ENCODE measurements at places on chromosomes 6 and 20. TPM values are rescaled to one million over a fixed set of nuclear protein-coding genes. Genes with fewer than 3 reads are reported as not detected.

- peak; percentile 74 for DNase-seq
Observed at GRCh38 chr6:43263314-43264178, 20.3 kb downstream of the TTBK1 start.

DNA sequence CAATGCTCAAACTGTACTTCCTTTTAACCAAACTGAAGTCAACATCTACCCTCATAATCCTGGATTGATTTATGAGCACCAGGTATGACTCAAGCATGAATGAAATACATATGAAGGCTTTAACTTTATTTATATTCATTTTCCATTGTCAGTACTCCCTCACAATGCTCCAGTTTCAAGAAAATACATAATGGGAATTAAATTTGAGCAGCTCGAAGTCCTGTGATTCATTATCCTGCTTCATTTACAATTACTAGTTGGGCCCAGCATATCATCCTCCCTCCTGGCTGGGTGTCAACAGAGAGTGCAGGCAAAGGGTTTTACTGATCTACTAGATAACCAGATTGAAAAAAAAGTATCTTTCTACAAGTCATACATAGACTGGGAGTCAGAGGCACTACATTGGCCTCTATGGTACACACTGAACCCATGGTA is 10.1 kb downstream of the SAMHD1 start:
- DNase-seq, result peak; percentile 40

GRCh38 chr20:62591122-62591468 is 51.2 kb upstream of the SLCO4A1 start:
- no peak for DNase-seq

DNA sequence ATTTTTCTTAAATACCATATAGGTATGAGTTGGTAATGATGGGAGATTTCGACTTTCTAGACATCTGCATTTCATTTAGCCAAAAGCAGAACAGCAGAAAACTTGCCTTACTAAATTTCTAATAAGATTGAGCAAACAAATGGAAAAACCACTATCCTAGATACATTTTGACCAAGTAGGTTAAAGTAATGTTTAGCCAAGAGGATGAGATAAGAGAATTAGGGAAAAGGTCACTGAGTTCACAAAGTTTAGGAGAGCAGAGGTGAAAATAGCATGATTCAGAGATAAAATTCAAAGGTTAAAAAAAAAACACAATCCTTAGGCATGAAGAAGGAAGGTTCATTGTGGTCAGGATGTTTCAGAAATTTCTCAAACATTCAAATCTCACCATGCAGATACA is 450.3 kb downstream of the CD83 start:
- no peak for DNase-seq

COL9A1 gene
- not detected for total RNA-seq

ZBP1 gene
- total RNA-seq, result not detected

Measured in PC-9 (cell line).